ENCODE measurements at places on chromosomes 7 and 10.

DNA sequence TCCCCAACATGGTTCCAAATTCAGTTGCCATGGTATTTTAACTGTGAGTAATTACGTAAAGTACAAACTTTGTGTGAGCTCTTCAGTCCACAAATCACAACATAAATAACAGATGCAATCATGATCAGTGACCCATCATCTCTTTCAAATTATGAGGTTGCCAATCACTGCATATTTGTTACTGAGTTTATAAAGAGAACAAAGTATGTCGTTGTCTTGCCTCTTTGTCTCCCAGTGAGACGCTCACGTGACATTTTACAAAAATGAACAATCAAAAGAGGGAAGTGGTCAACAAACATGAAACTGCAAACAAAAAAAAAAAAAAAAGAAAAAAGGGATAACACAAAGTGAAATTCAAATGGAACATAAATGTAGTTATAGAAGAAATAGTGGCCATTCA, 122.7 kb upstream of the PDSS1 start:
- no peak for DNase-seq

GRCh38 chr10:125840955-125841354, 17.6 kb downstream of the BCCIP start:
- no peak for DNase-seq

DNA sequence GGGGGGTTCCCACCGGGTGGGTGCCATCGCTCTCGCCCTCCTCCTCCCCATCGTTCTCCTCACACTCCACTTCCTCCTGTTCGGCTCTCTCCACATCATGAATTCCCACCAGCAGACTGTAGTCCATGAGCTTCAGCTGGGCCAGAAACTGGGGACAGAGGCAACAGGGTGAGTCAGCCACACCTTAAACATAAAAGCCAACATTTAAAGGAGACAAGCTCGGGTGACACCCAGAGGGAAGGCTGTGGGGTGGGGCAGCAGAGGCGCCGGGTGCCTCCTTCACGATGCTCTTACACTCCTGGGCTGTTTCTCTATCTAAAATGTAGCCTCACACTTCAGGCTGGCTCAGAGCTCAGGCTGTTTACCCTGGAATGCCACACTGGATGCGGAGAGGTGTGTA, 172.5 kb downstream of the PIP4K2A start:
- no peak for DNase-seq

- no peak for DNase-seq
These were observed 557.2 kb upstream of the CELF2 start for GRCh38 chr10:10460451-10460850.
